ENCODE measurements at places on chromosomes 11 and 22.

- DNase-seq: no peak
Measured at GRCh38 chr11:43632181-43632580, 48.4 kb upstream of the HSD17B12 start.

DNA sequence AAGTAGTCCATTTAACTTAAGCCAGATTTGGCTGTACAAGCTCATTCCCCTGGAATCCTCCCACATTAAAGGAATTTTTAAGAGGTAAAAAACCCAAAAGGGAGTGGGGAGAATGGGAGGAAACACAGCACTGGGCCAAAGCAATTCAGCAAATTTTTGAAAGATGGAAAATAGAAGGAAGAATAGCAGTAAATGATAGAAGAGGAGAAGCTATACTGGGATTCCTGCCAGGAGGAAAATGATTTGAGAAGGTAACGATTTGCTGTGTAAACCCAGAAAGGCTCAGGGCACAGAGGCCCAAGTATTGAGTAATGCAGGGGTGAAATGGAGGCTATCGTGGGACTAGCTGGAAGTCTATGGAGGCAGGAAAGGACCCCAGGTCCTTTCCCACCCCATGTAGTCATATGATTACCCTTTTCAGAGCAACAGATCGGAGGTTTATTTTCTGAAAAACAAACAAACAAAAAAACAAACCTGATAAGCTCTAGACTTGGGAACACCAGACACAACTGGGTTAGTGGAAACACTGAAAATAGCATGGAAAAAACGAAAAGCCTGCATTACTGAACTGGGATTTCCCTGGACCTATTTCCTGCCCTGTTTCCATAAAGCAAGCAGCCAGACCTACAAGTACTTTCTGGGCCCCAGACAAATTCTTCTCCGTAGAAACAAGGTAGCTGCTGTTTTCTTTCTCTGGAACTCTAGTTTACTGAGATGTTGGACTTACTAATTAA lies 140.0 kb downstream of the SWAP70 start:
- DNase-seq: no peak

- no peak for DNase-seq
Measured at GRCh38 chr22:33874206-33874605, 46.1 kb downstream of the LARGE1 start.

GRCh38 chr11:112582366-112582765 lies 321.7 kb upstream of the PLET1 start:
- no peak for DNase-seq

DNA sequence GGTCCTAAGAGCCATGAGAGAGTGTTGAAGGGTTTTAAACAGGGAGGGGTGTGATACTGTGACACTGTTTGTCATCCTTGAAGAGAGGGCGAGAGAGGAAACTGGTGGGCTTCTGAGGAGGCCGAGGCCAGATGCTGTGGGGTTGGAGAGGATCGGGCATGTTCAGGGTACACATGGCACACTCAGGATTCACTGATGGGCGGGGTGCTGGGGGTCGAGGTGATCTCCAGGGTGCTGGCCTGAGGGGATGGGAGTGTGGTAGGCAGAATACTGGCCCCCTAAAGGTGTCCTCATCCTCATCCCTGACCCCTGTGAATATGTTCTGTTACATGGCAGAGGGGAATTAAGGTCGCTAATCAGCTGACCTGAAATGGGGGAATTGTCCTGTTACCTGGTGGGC lies 7.3 kb downstream of the TBC1D22A start:
- DNase-seq: no peak

DNA sequence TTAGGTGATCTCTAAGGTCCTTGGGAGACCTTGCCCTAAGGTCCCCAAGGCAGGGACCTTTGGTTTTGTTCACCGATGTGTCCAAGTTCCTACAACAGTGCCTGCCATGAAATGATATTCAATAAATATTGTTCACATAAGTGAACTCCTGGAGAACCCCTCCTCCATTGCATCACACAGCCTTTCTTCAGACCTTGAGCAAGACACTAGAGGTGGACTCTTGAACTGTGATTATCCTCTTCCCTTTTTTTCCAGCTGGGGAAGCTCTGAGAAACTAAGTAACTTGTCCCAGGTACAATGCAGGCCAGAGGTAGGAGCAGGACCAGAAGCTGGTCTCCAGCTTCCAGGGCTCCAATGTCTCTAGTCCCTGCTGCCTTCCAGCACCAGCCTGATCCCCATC lies 76.6 kb upstream of the LMO1 start:
- DNase-seq: no peak

GRCh38 chr11:5277807-5278382 lies 8.2 kb upstream of the HBE1 start:
- DNase-seq: no peak

- no peak for DNase-seq
Measured at GRCh38 chr22:36546092-36546804, 17.3 kb upstream of the EIF3D start.

DNA sequence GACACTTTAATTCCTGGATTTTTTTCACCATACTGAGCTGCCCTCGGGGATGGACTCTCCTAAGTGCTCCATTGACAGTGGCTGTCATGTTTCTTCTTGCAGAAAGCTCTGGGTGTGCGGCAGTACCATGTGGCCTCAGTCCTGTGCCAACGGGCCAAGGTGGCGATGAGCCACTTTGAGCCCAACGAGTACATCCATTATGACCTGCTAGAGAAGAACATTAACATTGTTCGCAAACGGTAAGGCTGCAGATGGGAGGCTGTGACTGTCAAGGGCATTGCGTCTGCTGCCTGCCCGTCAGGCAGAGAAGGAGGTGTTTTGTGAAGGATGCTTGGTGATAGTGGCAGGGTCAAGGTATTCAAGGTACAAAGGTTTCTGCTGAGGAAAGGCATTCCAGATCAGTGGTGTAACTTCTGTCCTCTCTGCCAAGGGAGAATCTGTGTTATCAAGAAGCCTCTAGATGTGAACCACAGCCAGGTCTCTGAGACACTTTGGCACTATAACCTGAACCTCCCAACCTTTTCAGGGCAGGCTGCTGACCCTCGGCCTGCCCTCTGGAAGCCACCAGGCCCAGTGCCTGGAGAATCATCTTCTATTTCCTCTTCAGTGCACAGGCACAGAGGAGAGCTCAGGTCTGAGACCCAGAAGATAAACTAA lies 30.8 kb downstream of the ACO2 start:
- no peak for DNase-seq

GRCh38 chr11:12721816-12722604 lies 47.8 kb downstream of the TEAD1 start:
- DNase-seq: no peak

- no peak for DNase-seq
Measured at GRCh38 chr11:35540526-35540925, 15.1 kb upstream of the PAMR1 start.

DNA sequence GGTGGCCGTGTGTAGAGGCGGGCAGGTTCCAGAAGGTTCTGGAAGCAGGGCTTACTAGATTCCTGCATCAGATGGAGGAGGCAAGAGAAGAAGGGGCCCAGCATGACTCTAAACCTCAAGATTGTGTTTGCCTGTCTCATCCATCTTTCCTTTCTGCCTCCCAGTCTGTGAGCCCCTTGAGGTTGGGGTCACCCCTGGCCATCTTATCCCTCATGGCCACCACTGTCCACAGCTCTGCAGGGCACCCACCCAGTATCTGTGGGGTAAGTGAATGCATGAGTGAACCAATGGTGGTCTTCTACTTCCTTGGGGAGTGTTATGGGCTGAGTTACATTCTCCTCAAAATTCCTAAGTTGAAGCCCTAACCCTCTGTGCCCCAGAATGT lies 79.3 kb downstream of the MYEOV start:
- no peak for DNase-seq

- DNase-seq: no peak
Measured at GRCh38 chr11:117972629-117973502, 13.3 kb upstream of the IL10RA start.

All from stimulated activated CD4-positive, alpha-beta T cell treated with anti-CD3 and anti-CD28 coated beads, Interleukin-1b, Interleukin-23, amount 100 ng/mL, for 4 hours (primary cell).